ENCODE measurements at places on chromosomes 5 and 9. TPM values are rescaled to one million over a fixed set of nuclear protein-coding genes. Genes with fewer than 3 reads are reported as not detected.

The TRPM3 gene
- 0.60 TPM for total RNA-seq

The PDCD1LG2 gene
- not detected for total RNA-seq

The IRGM gene
- not detected for total RNA-seq

DNA sequence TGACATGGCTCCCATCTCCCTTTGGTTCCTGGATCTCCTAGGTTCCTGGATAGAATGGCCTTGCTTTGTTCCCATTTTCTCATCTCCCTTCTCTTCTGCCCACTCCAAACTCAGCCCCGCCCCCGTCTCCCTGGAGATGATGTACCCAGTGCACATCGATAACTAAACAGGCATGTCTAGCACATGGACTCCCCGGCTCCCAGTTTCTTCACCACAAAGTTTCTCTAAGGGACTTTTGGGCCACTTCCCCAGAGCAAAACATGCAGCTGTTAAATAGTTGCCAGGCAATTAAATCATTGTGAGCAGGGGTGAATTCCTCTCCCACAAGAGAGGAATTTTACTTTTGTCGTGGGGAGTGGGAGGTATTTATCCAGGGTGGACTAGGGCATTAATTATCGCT, 259.0 kb downstream of the GADD45G start:
- no peak for DNase-seq

DNA sequence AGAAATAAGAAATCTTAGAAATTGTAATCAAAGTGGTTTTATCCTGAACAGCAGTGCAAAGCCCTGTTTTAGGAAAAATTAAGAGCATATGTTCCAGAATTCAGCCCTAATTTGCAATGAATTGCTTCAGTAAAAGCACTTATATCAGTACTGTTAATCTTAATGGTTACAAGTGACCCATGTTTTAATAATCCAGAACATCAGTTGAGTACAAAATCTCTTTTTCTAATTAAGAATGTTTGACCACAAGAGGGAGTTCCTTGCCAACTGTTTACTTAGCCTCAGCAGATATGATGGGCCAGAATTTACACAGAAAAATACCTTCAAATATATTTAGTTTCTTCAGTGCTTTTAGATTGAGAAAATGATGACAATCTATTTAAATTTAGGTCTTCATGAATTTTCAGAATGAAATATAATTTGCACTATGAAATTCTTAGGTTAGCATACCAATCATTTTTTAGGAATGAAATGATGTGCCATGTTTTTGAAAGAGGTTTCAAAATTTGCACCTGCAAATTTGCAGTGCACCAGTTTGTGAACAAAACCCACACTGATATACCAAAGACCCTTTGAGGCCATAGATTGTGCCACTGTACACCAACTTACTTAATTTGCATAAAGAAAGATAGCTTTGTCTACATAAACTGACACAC, 926.3 kb upstream of the ARRDC3 start:
- peak; percentile 45 for DNase-seq

GRCh38 chr5:174457141-174457678, 267.2 kb upstream of the MSX2 start:
- no peak for DNase-seq

DNA sequence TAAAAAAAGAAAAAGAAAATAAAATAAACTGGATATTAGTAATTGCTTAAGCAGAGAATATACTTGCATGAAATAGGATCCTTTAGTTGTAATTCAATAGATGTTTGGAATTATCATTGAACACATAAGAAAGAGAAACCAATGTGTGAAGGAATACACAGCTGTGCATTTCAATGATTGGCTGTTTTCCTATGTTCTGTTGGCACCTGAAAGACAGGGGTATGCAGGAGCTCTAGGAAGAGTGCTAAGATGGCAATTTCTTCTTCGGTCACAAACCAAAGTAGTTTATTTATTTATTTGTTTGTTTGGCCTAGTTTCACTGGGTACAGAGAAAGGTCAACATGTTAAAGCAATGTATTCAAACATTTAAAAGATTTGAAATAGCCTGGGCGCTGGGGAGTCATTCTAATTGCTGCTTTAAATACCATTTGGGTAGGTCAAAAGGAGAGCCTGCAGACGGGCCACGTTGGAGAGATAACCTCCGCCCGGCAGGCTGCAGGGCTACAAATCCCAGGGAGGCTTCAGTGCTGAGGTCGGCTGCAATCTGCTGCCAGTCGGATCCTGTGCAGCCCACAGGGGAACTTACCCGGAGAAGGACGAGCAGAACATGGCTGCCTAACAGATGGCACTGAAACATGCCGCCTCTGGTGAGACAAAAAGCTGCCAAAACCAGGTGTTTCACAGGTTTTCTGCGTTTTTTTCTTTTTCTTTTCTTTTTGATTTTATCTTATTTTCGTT, 154.2 kb upstream of the TYRP1 start:
- DNase-seq, result no peak

DNA sequence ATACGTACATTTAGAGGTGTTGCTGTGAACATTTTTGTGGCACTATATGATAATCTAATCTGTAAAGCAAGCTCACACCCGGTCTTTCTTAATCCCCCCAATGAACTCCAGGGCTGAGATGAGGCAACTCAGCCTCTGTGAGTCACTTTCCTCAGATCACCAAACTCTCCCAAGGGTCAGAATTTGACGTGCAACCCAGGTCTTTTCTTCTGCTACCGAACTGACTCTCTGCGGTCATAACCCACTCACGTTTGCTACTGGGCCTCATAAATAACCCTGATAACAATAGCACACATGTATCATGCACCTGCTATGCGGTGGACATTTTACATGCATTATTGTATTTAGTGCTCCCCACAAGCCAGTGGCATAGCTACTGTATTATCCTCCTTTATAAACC, 153.1 kb downstream of the DROSHA start:
- DNase-seq, result peak; percentile 23

- DNase-seq, result no peak
Measured at GRCh38 chr5:122076050-122076461, 2.0 kb downstream of the LOX start.

All from hepatocyte (in vitro differentiated cells).